ENCODE measurements at places on chromosomes 3 and 15.

DNA sequence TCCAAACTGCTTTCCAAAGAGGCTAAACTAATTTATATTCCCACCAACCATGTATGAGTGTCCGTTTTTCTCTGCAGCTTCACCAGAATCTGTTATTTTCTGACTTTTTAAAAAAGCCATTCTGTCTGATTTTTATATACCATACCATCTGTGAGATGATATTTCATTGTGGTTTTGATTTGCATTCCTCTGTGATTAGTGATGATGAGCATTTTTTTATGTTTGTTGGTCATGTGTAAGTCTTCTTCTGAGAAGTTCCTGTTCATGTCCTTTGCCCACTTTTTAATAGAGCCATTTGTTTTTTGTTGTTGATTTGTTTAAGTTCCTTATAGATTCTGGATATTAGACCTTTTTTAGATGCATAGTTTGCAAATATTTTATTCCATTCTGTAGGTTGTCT, 179.4 kb upstream of the ALCAM start:
- no peak for DNase-seq

GRCh38 chr3:31573036-31573779, 40.5 kb downstream of the STT3B start:
- no peak for DNase-seq

GRCh38 chr15:57652481-57652880, 54.0 kb upstream of the POLR2M start:
- no peak for DNase-seq

DNA sequence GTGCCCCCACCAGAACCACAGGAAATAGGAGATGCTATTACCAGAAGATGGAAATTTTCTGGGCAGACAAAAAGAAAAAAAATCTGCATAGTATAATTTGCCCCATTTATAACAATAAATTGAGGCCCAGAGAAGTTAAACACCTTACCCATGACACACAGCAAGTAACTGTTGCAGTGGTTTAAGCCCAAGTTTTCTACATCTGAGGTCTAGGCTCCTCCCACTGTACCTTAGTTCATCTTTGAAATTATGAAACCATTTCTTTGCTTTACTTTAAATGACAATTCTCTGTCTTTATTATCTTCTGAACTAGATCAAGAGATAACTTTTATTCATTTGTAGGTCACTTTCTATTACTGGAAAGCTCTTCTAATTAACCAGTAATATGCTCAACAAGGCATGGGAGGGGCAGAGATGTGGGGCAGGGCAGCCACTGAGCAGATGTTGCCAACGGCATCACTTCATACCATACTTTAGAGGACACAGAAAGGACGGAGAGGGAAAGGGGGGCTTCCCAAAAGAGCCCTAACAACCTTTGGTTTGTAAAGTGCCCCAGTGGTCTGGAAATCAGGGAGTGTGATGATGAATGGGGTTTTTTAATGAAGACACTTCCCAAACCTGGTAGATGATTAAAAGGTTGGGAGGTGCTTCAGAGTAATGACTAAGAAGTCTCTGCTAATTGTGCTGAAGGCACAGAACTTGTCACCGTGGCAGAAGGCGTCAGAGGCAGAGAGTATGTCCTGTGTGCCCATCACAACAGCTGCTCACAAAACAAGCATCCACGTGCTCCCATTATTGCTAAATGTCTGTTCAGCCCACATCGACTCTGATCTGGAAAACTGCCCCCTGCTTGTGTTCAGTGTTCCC, 342.5 kb downstream of the SHQ1 start:
- no peak for DNase-seq

- DNase-seq: no peak
These were observed 156.4 kb downstream of the TP63 start for GRCh38 chr3:189787632-189788031.

- DNase-seq: no peak
These were observed 29.2 kb upstream of the SFMBT1 start for GRCh38 chr3:53074761-53075742.
